ENCODE measurements at places on chromosomes 5 and 9.

DNA sequence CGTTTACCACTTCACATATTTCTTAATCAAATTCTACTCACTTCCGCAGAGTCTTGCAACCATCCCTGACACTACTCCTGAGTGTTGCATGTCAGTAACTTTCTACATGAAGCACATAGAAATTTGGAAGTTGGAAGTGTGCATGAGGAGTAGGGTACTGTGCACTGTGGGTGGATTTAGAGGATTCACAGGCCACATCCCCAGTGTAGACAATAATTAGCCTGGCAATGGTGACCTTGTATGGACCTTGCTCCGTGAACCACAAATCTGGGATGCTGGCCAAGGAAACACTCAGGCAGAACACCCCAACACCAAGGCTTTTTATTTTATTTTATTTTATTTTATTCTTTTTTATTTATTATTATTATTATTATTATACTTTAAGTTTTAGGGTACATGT is 25.5 kb downstream of the CTSL start:
- DNase-seq = no peak

- no peak for DNase-seq
Measured at GRCh38 chr5:173885054-173885443, 3.1 kb upstream of the CPEB4 start.

DNA sequence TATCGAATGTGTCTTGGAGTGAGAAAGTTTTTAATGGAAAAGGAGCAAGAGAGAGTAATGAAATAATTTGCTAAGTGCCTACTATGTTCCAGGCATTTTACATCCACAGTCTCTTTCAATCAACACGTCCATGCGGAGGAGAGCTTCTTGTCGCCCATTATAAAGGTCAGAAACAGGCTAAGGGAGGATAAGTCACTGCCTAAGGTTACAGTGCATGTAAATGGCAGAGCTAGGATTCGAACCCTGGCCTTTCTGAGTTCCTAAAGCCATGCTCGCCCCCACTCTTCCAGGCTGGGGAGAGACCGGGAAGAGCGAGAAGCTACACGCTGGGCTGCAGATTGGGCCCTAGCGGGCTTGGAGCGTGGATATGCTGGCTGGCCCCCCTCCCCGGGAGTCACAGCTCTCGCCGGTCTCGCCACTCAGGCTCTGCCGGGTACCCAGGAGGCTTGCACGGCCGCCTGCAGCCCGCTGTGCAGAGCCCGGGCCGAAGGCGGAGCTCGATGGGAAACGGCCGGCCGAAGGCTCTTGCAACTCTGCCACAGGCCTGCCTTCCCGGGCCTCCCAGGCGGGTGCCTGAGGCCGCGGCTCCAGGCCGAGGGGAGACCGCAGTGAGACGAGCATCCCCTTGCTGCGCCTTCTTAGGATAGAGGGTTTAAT is 775 bp upstream of the LHX2 start:
- no peak for DNase-seq

DNA sequence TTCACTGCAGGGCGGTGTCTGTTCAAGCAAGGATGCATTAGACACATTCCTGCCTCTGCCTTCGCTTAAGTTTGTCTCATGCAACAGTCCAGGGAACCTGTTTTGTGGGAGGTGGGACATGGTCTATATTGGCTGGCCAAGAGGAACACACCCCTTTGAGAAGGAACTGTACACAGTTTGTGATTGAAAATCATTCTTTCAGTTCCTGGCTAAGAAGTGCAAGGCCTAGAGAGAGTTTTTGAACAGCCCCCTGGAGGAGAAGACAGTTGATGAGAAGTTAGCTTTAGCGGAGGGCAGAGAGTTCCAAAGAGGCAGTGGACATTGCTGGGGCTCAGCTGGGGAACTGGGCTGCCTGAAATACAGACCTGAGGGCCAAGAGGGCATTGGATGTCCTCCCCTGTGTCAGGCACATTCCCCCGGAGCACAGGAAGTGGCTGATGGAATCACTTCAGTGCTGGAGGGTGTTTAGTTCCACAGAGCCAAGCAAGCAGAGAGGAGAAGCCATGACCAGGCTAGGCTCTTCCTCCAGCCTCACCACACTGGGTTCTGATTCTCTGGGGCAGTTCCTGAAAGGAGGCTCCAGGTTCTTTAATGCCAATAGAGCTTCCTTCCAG is 66.6 kb downstream of the RGS3 start:
- DNase-seq = no peak

GRCh38 chr5:93358176-93358575 is 222.8 kb downstream of the NR2F1-AS1 start:
- no peak for DNase-seq

DNA sequence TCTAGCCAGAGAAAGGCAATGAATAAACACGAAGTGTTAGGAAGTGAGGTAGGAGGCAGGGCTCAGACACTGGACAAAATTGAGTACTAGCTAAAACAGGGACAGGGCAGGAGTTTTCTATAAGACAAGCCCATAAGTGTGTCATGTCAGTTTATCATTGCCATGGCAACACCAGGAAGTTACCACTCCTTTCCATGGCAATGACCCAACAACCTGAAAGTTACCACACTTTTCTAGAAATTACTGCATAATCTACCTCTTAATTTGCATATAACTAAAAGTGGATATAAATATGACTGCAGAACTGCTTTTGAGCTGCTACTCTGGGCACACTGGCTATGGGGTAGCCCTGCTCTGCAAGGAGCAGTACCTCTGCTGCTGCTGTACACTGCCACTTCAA is 442.5 kb upstream of the COX7C start:
- DNase-seq = no peak

- no peak for DNase-seq
Measured at GRCh38 chr5:76163111-76163628, 80.0 kb downstream of the SV2C start.

DNA sequence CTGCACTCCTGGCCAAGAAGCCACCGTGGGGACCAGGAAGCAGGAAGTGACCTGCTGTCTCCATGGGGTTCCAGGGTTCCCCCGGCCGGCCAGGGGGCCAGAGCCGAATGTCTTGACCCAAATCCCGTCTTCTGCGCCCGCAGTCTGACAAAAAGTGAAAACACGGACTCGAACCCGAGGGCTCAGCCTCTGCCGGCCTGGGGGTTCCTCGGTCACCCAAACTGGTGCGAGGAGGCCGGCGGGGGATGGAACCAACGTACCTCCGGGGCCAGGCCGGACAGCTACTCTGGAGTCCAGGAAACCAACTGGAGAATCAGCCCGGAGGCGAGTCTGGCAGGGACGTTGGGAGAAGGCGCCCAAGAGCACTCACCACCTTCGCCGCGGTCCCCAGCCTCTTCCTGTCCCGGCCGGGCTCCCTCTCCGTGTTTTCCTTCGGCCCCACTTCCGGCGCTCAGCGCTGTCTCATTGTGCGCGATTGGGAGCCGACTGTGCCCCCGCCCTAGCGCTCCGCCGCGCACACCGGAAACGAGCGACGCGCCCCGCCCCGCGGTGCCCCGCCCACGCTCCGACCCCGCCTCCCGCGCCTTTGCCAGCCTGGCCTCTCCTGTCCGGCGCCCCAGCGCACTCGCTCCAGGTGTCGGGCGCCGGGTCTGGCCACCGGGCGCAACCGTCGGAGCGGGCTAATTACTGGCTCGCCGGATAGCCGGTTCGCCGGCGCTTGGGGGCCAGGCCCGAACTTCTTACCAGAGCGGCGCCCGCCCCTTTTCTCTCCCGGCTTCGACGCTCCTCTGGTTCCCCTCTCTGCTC is at the start of gene TUT7:
TUT7 (minus strand) TSS at position 400 of the 807 bp plus-strand sequence. CDS start 1,211 bp downstream, outside the sequence.
- peak; percentile 94 for DNase-seq

DNA sequence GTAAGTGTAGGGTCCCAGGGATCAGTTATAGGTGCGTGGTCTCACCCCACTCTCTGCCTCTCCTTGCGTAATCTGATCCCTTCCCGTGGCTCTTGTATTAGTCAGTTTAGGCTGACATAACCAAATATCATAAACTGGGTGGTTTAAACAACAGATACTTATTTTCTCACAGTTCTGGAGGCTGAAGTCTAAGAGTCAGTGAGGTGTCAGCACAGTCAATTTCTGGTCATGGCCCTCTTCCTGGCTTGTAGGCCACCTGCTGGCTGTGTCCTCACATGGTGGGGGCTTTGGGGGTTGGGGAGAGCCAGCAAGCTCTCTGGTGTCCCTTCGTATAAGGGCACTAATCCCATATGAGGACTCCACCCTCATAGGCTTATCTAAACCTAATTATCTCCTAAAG is 32.3 kb downstream of the CARTPT start:
- DNase-seq = no peak

GRCh38 chr5:42587096-42587723 is 164.0 kb downstream of the GHR start:
- no peak for DNase-seq

- peak; percentile 61 for DNase-seq
Measured at GRCh38 chr5:81838307-81838906, 87.5 kb upstream of the SSBP2 start.

DNA sequence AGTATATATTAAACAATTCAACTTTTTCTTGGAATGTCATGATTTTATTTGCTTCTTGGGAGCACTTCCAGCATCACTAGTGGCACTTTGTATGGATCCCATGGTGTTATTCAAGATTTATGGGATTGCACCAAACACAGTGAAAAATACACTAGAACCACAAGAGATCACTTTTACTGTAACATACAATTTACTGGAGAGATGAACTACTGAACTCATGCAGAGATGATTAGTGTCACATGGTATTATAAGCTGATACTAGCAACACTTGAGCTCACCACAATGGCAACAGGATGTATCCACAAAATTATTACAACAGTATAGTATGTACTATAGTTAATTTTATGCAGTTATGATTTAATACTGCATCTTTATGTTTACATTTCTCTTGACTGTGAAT is 16.3 kb upstream of the SLC36A2 start:
- no peak for DNase-seq

GRCh38 chr5:24642022-24642421 is 2.8 kb downstream of the CDH10 start:
- DNase-seq = peak; percentile 31

GRCh38 chr5:106154280-106154716 is 1516.4 kb downstream of the EFNA5 start:
- DNase-seq = no peak

- no peak for DNase-seq
Measured at GRCh38 chr5:177992466-177992865, 3.6 kb downstream of the PROP1 start.

DNA sequence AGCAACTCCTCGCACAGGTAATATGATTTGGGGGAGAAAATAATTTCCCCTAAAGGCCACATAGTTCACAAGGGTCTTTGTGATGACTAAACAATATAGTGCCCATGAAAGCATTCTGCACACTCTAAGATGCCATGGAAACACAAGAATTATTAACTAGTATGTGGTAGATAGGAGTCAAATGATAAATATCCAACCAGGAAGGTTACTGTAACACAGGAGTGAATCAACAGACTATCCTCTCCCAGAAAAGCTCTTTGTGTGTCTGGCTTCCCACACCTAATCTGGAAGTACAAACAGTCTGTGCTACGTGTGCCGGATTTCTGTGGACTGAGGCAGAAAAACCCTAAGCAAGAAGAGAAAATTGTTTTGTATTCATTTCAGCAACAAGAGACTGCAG is 70.0 kb downstream of the OTP start:
- DNase-seq = no peak

DNA sequence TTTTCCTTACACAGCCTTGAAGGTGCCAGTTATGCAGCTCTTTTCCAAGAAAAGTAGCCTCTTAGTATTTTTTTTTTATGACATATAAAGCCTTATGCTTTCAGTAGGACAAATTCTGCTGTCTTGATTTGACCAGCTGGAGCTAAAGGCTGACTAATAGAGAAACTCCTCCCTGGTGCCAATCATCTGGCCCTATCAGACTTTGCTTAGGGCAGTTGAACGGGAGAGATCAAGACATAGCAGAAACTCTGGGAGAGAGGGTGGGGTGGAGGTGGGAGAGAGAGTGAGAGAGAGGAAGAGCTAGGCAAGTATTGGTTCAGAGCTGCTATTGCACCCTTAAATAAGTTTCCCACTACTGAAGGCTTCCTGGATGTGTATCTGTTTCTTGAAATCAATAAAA is 100.2 kb downstream of the SEC61B start:
- no peak for DNase-seq

DNA sequence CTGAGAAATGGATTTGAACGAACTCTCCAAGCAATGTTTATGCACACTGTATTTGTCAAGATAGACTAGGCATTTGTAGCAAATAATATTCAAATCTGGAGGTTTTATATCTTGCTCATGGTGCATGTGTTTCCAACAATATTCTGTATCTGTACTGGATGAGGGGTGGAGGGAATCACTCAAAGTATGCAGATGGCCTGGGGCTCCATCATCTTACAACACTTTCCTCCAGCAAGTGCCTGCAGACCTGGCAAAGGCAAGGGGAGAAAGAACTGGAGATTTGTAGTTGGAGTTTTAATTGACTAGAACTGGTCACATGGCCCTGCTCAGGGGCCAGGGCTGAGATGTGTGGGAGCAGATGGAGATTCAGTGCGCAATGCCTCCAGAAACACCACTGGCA is 309.0 kb downstream of the PLK2 start:
- no peak for DNase-seq

DNA sequence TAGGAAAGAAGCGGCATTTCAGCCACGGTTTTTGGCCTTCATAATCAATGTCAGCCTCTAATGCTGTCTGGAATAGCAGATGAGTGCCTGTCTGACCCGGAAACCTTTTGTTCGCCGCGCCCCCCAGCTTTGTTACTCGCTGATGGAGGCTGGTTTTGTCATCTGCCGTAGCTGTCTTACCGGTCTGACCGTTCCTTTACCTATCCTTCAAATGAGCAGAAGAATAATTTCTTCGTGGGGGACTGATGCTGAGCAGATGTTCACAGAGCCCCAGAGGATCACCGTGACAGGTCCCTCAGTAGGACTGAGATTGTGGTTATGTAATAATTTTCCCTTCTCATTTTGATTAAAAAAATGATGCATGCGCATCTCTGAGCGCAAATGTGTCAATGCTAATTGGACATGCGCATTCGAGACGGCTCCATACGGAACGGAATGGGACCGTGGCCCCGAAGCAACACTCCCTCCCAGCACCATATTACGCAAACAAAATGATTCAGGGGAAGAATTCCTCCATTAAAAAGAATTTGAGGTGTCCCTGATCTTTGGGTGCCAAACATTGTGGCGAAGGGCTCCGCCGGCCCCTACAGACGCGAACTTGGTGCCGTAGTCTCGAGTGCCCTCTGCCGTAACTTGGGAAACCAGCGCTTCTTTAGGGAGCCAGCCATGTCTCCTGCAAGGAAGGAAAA is 27.6 kb downstream of the TLX3 start:
- peak; percentile 62 for DNase-seq

- peak; percentile 47 for DNase-seq
Measured at GRCh38 chr5:38697013-38697412, 140.6 kb upstream of the LIFR start.

Data from fibroblast of upper back skin (primary cell).